ENCODE measurements at places on chromosomes 1 and 21. TPM values are rescaled to one million over a fixed set of nuclear protein-coding genes. Genes with fewer than 3 reads are reported as not detected.

The KCNK1 gene
- total RNA-seq, result 5.2 TPM

The PLEKHA6 gene
- 0.80 TPM for total RNA-seq

The SYT2 gene
- not detected for total RNA-seq

The LHX4 gene
- not detected for total RNA-seq

The RCAN3 gene
- 71.3 TPM for total RNA-seq

The LGALS8 gene
- 83.7 TPM for total RNA-seq

The CRYBG2 gene
- total RNA-seq, result 1.3 TPM

The RIPPLY3 gene
- 0.27 TPM for total RNA-seq

The MIS18A gene
- 36.1 TPM for total RNA-seq

The S100A4 gene
- total RNA-seq, result 382 TPM

The RHD gene
- total RNA-seq, result not detected

DNA sequence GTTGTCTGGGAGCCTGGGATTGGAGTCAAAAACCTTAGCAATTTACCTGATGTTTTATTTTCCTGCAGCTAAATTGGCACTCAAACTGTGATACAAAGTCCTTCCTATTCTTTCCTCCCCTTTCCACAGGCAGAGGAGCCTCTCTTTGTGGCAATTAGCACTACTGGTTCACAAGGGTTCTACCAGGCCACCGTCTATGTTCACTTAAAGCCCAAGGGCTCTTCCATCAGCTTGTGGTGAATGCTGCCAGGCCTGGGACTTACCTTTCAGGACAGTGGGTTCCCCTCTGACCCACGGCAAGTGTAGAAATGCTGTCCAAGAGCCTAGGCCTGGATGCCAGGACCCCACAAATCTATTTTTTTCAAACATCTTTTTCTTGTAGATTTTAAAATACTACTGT lies 251.9 kb upstream of the B3GALT2 start:
- DNase-seq, result no peak

GRCh38 chr1:13494712-13495111 lies 19.1 kb downstream of the LRRC38 start:
- DNase-seq, result no peak

DNA sequence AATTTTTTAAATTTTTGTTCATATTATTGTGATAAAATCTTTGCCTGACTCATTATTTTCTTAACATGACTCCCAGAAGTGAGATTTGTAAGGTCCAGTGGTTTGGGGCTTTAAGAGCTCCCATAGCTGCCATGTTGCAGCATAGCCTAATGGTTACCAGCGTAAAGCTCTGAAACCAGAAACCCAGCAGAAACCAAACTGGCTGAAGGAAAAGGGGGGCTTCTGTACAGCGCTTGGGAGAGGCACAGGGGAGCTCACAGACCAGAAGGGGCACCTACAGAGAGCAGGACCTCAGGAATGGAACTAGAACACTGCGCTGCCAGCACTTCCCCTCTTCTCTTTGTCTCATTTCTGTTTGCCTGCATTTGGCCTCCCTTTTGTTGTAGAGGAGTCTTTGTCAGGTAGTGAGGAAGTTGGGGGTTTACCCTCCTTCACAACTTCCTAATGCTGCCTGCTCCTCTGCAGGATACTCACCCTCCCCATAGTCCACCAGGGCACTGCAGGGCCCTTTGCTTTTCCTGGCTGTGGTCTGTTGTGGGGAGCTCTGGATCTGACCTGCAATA lies 2.6 kb upstream of the PYCR2 start:
- DNase-seq, result no peak

- DNase-seq, result no peak
These were observed 58.1 kb downstream of the RPAP2 start for GRCh38 chr1:92356956-92357355.

- DNase-seq, result peak; percentile 39
These were observed 61.9 kb downstream of the WNT9A start for GRCh38 chr1:227885648-227886502.

DNA sequence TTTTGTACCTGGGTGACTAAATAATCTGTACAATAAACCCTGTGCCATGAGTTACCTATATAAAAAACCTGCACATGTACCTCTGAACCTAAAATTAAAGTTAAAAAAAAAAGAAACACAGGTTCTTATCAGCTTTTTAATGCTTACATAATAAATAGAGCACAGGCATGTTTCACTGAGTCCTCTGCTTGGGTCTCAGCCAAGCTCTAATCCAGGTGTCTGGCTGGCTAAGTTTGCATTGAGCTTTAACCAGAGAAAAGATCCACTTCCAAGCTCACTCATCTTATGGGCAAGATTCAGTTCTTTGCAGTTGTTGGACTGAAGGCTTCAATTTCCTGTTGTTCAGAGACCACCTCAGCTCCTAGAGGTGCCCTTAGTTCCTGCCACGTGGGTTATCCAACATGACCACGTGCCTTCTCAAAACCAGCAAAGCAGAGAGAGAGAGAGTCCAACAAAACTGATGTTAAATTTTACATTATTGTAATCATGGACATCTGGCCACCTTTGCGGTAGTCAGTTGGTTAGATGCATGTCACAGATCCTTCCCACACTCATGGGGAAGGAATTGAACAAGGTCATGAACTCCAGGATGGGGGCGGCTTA lies 68.2 kb upstream of the TMPRSS2 start:
- no peak for DNase-seq

GRCh38 chr1:107047602-107048001 lies 8.9 kb upstream of the PRMT6 start:
- DNase-seq, result no peak

GRCh38 chr1:164210211-164210739 lies 348.7 kb upstream of the PBX1 start:
- no peak for DNase-seq

DNA sequence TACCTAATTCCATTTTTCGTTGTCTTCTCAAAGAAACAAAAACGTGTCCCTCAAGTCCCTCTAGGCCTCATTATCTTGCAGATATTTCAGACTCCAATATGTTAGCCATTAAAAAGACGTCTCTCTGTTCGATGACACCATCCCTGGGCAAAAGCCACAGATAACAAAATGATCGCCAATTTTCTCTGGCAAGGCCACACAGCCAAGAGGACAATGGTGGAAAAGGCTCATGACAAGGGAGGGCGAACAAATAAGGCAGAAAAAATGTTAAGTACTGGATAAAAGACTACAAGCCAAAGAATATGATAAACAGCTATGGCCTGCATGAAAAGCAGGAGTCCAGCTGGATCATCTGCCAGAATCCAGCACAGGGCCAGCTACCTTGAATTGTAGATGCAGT lies 82.9 kb downstream of the TBX15 start:
- no peak for DNase-seq

DNA sequence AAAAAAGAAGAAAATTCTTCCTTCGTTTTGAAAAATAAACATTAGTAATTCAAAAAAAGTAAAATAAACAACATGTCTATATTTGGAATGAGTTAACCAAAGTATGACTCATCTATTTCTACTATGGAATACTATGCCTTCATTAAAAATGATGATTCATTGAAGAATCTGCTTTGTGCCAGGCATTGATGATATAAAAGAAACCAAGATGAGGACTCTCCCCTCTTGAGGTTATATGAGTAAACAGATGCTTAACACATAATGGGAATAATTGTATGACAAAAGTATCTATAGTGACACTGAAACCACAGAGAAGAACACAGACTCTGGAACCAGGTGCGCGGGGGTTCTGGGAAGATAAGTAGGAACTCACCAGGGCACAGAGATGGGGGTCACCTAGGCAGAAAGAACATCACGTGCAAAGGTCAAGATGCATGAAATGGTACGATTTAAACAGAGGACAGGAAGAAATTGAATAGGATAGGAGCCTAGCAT lies 18.8 kb downstream of the ELF3 start:
- peak; percentile 17 for DNase-seq

DNA sequence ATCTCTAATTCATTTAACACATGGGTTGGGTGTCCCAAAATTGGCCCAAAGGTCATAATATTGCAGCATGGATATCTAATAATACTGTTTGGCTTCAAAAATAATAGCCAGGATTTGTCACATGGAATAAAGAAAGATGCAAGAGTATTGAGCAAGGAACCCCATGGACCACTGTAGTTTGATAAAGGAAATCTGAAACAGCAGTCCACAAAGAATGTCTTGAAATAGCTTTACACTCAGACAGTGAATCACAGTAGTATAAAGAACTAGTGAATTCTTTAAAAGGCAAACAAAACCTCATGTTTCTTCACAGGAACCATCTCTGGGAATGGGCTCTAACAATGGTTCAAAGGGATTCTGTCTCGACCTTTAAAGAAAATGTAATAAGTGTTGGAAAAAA lies 576.1 kb upstream of the ZRANB2 start:
- no peak for DNase-seq

DNA sequence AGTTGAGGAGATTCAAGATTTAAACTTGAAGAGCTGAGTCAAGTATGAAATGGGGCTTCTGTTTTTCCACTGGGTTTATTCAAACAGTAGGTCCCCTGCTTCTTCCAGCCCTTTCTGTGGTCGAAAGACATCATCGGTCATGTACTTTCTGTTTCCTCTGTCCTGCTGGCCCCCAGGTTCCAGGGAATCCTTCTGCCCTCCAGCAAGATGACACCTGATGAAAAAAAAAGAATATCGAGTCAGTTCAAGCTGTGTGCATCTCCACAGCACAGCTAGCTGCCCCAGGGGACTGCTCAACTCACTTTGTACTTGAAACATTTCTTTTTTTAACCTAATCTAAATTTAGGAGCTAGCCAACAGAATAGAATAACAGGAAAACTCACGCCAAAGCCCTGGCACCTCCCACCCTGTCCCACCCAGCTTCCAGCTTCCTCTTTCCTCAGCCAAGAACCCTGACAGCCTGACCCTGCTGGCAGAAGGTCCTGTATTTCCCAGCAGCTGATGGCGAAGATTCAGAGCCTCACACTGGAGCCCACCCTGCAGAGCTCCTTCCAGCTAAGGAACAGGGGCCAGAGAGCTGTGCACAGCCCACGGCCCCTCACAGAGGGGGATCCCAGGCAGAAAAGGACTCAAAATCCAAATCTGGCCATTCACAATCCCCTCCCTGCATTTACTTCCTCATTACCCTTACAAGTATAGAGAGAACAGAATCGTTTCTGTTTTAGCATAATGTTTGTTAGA lies 176.5 kb downstream of the PSMG1 start:
- no peak for DNase-seq

- DNase-seq, result no peak
These were observed 327.3 kb downstream of the SIPA1L2 start for GRCh38 chr1:232302376-232303221.

DNA sequence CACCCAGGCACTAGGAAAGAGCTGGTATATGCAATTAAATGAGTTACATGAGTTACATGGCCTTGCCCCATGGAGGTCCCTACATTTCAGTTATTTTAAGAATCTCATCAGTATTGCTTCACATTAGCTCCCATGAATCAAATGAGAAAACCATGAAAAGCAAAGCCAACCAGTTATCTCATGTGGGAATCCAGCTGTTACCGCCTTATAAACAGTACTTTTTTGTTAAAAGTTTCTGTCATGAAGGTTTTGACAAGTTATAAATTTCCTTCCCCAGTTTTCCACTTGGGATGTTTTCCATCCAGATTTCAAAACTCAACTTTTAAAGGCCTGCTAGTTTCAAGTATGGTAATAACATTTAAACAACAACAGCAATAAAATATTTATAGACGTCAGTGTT lies 544.8 kb downstream of the NUF2 start:
- no peak for DNase-seq

DNA sequence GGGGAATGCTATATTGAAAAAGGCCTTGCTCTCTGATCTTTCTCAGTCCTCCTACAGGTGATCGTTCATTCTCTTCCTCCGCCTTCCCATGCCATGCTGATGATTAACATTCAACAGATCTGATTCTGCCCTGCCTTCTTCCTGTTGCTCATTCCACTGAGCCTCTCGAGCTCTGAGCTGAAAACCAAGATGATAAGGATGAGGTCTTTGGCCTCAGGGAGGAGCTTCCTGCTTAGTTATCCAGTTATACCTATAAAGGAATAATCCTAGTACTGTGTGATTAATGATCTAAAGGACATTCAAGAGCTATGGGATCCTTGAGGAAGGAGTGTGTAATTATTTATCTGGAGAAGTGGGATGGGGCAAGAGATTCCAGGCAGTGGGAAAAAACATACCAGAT lies 25.2 kb upstream of the MAP3K7CL start:
- DNase-seq, result no peak

DNA sequence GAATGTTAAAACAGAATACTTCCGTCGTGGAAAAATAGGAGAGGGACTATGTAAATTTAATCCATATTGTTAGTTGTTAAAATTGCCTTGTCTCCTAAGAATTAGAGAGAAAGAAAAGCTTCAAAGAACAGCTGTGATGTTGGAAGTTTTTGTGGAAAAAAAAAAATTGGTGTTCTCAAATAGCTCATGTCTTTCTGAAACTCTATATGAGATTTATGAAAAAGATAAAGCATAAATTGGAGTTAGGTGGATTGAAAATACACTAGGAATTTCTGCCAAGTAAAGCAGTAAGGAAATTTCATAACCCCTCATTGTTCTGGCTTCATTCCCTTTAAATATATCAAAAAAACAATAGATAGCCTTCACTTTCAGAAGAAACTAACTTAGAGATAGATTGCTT lies 274.0 kb upstream of the ADAMTS5 start:
- DNase-seq, result no peak

GRCh38 chr1:89965193-89965768 lies 29.6 kb upstream of the ZNF326 start:
- DNase-seq, result no peak

DNA sequence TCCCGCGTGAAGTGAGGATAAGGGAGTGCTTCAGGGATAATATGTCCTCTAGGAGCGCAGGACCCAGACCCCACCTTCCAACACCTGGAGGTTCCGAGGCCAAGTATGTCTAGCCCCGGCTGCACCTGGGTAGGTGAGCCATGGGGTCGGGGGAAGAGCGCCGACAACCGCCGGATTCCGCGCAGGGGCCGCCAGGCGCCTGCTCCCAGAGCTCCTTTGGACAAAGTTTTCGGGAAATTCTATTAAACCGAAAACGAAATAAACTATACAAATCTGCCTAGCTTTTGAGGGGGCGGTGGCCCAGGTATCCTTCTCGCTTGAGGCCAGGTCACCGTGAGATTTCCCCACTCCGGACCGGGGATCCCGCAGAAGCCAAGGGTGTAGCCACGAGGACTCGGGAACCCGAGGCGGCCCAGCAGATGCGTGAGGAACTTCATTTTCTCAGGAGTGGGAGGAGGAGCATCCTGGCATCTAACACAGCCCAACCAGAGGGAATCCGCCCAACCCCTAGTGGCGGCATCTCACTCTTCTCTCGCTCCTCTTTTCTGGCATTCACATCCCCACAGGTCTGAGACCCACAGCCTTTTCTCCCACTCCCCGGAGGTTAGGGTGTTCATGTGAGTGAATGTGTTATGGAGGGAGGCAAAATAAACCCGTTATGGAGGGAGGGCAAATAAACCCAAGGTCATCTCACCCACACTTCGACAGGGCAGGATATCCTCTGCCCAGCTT lies 2.3 kb upstream of the DMRTA2 start:
- DNase-seq, result no peak

Data from activated CD4-positive, alpha-beta memory T cell treated with anti-CD3 and anti-CD28 coated beads for 36 hours (primary cell).